Hepatocyte (in vitro differentiated cells): ENCODE measurements at places on chromosomes 7 and 10. TPM values are rescaled to one million over a fixed set of nuclear protein-coding genes. Genes with fewer than 3 reads are reported as not detected.

DNA sequence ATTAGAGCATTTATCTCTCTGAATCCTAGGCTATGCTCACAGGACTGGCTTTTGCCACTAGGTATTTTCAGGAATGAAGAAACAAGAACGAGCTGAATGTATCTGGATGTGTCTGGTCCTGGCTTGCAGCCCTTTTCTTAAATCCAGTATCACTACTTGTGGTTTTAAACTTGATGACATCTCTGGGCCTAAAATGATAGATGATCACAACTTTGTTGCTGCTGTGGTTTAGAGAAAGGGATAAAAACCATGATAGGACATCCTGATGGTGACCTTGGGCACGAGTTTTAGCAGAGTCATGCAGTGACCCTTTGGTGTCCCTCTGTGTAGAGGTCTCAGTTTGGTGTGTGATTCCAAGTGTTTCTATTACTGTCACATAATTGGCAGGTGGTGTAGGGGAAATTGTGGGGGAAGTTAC, 31.7 kb upstream of the SEMA3C start:
- DNase-seq = no peak

DNA sequence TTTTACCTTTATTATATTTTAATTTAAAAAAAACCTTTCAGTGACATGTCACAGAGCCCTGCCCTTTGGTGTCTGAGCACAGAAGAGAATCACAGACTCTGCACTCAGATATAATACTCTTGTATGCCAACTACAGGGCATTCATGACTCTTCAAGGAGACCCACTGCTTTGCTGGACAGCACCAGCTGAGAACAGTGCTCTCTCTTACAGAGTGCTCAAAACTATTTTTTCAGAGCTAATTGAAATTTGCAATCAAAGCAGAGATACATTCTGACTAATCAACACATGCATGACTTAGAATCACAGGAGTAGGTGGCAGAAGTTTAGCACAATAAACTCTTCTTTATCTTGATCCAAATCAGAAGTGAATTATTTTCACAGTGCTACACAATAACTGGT, 99.1 kb downstream of the OSBPL3 start:
- DNase-seq = no peak

DNA sequence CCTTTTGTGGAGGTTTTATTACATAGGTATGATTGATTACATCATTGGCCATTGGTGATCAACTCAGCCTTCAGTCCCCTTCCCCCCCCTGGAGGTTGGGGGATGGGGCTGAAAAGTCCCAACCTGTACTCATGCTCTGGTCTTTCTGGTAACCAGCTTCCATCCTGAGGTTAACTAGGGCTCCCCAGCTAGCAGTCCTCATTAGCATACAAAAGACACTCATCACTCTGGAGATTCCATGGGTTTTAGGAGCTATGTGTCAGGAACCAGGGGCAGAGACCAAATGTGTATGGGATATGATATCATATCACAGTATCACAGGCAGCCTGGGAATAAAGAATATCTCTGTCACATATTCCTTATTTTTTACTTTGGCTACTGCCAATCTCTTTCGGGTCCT, 13.6 kb downstream of the CCSER2 start:
- DNase-seq = no peak

DNA sequence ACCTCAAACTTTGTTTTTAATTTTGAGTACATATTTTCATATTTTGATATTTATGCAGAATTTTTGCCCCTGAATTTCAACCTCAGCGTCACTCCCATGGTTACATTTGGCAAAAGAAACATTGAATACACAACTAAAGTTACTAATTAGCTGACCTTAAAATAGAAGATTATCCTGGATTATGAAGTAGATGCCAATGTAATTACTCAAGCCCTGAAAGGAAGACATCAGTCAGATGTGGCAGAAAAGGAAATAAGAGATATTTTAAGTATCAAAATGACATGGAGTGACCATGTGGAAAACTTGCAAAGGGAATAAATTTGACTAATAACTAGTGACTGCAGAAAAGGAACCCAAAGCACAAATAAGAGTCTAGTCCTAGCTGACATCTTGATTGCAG, 701.3 kb upstream of the KCND2 start:
- DNase-seq = no peak

- no peak for DNase-seq
These were observed 197.7 kb downstream of the RPS24 start for GRCh38 chr10:78231327-78231726.

- DNase-seq = no peak
These were observed 1047.8 kb downstream of the NRG3 start for GRCh38 chr10:82922755-82923154.

DNA sequence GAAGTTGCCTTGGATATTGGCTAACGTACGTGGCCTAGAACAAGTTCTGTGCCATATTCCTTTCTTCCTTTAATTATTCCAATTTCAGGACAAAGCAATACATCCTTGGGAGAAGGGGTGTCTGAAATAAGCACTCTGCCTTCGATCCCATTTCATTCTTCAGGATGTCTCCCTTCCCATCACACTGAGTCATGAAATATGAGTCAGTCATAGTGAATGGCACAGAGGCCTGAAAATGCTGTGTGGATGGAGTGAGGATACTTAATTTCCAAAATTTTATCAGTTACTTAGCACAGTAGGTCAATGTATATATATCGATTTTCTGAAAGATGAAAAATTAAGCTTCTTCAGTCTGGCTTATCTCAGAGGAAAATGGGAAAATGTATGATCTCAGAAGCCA, 19.5 kb downstream of the EVX1 start:
- DNase-seq = no peak

DNA sequence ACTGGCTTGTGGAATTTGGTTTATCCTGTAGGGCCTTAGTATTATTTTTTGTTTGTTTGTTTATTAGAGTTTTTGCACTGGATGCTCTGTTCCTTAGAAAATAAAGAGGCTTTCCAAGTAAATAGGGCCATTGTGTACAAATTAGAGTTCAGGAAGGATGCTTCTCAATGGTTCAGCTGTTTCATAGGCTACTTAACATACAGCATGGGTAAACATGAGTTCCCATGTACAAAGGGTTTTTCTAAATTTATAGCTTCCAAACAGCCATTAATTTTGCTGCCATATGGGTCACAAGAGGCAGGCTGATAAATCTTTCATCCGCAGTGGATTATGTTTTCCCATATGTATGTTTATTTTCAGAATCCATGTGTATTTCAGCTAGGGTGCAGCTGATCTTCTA, 121.6 kb upstream of the WDR11 start:
- no peak for DNase-seq

DNA sequence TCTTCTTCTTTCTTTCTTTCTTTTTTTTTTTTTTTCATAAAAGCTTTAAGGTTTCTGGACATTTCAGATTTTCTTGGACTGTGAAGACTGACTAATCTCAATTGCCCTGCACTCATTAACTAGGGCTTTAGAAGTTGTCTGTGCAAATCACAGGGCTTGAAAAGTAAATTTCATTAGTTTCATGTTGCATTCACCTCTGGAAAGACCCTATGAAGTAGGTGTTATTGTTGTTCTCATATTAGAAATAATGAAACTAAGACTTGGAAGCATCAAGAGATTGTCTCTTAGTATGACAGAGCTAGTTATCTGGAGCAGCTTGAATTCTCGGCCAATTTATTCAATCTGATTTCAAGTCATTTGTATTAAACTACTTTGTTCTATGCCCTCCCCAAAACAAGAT, 28.2 kb upstream of the SEMA3D start:
- no peak for DNase-seq

DNA sequence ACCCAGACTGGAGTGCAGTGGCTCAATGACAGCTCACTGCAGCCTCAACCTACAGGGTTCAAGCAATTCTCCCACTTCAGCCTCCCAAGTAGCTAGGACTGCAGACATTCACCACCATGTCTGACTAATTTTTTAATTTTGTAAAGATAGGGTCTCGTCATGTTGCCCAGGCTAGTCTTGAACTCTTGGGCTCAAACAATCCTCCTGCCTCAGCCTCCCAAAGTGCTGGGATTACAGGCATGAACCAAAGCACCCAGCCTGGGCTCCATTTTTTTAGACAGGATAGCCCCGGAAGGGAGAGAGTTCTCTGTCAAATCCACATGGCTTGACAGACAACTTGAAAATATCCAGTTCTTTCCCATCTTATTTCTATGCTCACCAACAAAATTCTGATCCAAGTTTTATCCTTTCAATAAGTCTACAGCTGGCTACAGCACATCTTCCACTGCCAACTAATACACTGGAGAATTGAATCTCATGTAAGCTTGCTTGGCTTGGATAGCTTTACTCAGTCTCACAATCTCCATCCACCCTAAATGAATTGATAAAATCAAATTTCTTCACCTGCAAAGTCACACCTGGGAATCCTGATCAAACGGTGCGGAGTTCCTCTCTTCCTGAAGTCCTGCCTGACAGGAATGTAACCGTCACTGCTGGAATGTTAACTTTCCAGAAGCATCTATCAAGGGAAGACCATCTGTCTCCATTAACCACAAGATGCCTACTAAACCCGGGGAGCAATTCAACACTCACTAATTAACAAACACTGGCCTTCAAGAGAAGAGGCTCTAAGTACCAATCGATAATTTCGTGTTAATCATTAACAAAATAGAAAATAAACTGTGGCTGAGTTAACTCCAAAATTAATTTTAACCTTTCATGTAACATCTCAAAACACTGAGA, 239.7 kb upstream of the MKLN1 start:
- no peak for DNase-seq

GRCh38 chr7:46881507-46882127, 700.3 kb downstream of the TNS3 start:
- DNase-seq = no peak

DNA sequence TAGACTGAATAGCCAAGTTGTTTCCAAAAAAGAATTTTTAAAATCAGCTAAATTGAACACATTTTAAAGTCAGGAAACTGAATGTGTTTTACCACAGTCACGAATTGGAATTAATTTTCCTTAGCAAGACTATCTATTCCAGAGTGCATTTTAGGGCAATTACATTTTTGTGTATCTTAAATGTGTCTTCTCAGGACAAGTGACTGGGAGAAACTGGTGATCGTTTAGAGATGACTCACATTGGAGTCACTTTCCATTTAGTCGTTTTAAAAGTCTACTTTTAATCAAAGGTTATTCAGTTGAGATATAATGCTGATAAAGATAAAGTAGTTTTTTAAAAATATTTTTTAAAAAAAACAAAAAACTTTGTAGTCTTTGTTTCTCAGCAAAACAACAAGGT, 191.7 kb upstream of the SLC26A5 start:
- DNase-seq = no peak

GRCh38 chr10:123743441-123744223, 77.5 kb downstream of the GPR26 start:
- no peak for DNase-seq

DNA sequence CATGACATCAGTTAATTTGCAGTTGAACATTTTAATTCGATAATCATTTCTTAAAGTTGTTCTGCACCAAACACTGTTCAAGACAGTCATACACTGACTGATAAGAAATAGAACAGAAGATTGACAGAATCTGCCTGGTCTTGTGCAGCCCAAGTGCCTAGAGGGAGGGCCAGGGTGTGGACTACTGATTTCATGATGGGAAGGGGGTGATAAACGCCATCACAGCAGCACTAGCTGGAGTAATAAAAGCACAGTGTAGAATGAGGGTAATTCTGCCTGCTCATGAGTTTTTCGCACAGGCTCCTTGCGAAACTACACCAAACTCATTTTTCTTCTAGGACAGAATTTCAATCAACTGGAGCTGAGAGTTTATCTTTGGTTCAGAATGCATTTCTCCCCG, 270.1 kb downstream of the ARL4A start:
- no peak for DNase-seq

DNA sequence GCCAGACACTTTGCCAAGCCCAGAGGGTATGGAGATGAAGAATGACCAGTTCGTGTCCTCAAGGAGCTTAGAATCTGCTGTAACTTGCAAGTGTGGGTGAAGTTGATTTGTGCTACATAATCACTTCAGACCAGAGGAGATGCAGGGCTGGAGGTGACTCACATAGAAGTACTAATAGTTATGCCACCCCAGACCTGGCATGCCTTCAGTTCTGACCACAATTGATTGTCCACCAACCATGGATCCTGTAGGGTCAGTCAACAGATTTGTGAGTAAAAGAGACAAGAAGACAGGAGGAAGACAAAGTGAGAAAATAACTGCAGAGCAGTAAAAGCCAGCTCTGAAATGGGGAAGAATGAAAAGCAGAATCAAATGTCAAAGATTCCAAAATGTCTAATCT, 51.2 kb upstream of the BMPER start:
- no peak for DNase-seq

DNA sequence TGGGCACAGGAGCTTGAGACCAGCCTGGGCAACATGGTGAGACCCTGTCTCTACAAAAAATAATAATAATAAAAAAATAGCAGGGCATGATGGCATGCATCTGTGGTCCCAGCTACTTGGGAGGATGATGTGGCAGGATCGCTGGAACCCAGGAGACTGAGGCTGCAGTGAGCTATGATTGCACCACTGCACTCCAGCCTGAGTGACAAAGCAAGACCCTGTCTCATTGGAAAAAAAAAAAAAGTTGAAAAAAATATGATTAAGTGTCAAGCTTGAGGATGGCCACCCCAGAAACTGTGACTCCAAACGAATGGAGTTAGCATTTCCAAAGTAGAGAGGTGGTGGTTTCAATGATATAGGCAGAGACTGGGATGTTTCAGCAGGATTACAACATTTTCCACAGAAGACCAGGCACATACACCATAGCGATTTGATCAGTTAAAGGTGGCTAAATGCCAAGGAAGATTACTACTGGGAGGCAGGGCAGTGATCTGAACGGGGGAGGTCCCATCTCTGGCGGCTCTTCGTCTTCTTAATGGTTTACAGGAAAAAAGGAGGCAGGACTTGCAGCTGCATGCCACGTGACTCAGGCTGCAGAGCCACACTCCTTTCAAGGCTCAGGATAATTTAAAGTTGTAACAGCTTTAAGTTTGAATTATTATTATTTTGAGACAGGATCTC, 250.6 kb upstream of the GALNT17 start:
- DNase-seq = peak; percentile 54

DNA sequence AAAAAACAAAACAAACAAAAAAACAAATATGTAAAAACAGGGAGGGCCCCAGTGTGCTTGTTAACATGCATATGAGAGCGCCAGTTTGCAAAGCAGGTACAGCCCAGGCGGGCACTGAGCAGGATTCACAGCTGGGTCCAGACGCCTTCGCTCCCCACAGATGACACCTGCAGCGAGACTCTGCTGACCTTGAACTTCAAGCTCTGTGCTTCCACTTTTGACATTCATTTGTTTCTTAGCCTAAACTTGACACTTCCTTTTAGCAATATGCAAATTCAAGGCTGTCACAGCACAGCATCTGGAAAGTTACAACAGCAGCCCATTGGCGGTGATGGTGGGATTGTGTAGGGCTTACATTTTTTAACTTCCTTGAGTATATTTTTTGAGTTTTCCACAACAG, 88.8 kb upstream of the TNS3 start:
- no peak for DNase-seq

The IGFBP3 gene
- total RNA-seq = 573 and 632 TPM in 2 replicates

The IMPDH1 gene
- total RNA-seq = 30.4 and 34.7 TPM in 2 replicates

The PRKG1 gene
- 8.1 and 12.3 TPM in 2 replicates for total RNA-seq

The ATP5F1C gene
- 416 and 564 TPM in 2 replicates for total RNA-seq

The NCOA4 gene
- 171 and 174 TPM in 2 replicates for total RNA-seq

The ANKRD2 gene
- not detected in 2 replicates for total RNA-seq

The FKBP6 gene
- 0.12 TPM in 1 of 2 replicates, not detected in the other for total RNA-seq

The DBF4 gene
- 17.8 and 21.1 TPM in 2 replicates for total RNA-seq

The GALNT17 gene
- 4.3 and 6.1 TPM in 2 replicates for total RNA-seq

The ADAM12 gene
- total RNA-seq = 8.1 and 11.3 TPM in 2 replicates

The TAS2R4 gene
- total RNA-seq = 1.9 and 2.6 TPM in 2 replicates

The UCMA gene
- total RNA-seq = not detected in 2 replicates
